ENCODE measurements at places on chromosomes 11 and 22.

- DNase-seq = no peak
Observed at GRCh38 chr11:83044958-83045712, 26.6 kb downstream of the RAB30 start.

- no peak for DNase-seq
Observed at GRCh38 chr11:107040433-107041087, 22.3 kb upstream of the GUCY1A2 start.

DNA sequence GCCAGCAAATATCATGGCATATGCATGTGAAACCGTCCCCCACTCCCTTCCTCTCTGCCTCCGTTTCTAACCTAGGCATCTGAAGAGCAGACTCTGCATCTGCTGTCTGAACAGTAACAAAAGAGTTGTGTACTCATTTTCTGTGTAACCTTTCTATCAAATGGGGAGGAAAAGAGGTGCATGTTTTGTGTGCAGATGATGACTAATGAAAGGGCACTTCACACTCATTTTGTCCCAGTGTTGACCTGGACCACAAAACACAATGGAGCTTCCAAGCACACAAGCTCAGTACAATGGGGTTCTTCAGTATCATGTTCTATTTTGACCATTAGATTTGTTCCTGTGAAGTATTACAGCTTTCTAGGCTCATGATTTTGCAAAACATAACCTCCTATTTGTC is 13.0 kb downstream of the JHY start:
- no peak for DNase-seq

GRCh38 chr11:21567645-21568290 is 625.1 kb upstream of the ANO5 start:
- no peak for DNase-seq
